ENCODE measurements at places on chromosomes 5 and 9.

DNA sequence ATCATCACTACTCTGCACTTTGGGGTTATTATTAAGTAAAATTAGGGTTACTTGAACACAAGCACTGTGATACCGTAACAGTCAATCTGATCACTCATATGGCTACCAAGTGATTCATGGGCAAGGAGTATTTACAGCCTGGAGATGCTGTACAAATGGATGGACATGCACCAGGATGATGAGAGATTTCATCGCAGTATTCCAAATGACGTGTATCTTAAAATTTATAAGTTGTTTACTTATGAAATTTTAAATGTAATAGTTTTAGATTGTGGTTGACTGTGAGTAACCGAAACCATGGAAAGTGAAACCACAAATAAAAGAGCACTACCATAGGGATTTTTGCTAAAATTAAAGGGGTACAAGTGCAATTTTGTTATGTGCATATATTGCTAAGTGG is 462.2 kb upstream of the PTGER4 start:
- no peak for DNase-seq

DNA sequence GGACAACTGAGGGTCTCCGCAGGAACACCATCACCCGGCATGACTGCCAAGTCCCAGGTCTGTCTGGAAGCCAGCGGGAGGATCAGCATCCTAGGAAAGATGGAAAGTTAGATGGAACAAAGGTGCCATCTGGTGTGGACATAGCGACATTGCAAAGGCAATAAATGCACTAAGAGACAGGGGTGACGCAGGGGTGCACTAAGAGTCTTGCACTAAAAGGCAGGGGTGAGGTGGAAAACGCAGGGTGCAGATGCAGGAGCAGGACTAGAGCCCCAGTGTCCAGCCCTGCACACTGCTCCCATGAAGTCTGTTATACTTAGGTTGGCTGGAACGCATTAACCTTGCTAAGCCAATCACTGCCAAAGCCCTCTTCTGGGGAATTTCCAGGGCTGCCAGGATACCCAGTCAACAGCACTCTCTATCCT is 15.5 kb downstream of the ATOX1 start:
- no peak for DNase-seq

DNA sequence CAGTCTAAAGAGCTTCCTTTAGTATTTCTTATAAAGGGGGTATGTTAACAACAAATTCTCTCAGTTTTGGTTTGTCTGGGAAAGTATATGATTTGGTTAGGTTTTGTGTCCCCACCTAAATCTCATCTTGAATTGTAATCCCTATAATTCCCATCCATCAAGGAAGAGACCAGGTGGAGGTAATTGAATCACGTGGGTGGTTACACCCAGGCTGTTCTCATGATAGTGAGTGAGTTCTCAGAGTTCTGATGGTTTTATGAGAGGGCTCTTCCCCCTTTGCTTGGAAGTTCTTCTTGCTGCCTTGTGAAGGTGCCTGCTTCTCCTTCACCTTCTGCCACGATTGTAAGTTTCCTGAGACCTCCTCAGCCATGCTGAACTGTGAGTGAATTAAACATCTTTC is 109.1 kb downstream of the MACIR start:
- no peak for DNase-seq

GRCh38 chr5:19536387-19536786 is 451.6 kb downstream of the CDH18 start:
- DNase-seq = no peak

DNA sequence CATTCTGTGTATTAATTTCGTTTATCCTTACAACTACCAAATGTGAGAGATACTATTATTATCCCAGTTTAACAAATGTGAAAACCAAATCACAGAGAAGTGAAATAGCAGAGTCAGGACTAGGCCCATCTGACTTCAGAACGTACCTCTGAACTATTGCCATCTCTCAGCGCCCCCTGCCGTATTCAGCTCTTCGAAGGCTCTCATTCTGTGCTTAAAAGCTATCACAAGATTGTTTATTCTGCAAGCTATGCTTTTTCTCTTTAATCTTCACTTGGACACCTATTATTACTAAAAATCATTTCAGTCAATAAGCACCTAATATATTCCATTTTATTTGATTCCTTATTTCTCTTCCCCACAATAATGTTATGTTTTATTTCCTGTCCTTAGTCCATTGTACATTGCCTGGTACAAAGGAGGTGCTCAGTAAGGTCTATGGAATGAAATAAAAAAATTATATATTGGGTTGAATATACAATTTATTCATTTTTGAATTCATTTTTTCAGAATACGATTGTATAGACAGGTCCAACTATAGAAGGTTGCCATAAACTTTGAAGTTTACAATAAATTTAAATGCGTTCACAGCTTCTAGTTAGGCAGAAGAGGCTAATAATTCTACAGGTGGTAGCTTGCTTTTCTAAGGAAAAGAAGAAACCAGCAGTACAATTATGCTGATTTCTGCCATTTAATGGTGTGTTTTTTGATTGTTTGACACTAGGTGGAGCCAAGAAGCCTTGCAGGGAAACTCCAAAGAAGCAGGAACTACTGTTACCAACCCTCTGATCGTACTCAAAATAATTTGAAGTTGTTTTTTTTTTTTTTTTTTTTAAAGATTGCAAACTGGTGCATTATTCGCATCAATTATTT is 202.2 kb upstream of the DMRTA1 start:
- peak; percentile 5 for DNase-seq

- DNase-seq = no peak
Measured at GRCh38 chr5:72353046-72353445, 32.9 kb downstream of the PTCD2 start.

DNA sequence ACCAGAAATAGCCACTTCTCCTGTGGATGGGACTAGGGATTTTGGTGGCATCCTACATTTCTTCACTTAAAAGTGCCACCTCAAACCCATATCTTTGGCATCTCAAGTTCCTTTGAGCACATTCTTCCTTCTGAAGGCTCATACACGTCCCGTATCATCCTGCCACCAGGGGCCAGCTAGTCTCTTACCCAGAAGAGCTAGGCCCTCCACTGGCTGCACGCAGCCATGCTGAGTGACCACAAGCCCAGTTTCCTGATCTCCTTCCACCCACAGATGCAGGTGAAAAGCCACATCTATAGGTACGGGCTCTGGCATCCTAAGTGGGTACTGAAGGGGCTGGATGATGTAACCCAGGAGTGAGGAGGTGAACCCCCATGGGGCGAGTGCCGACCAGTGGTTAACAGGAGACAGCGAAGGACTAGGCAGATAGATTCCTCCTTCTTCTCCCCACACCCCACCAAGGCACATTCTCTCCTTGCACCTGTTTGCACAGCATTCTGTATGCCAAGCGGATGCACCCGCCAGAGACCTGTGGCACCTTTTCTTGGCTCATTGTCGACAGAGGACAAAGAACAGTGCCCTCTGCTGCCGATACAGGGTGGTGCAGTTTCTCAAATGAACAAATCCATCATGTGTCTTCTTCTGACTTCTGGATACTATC is 14.4 kb upstream of the SCGB3A1 start:
- peak; percentile 31 for DNase-seq

DNA sequence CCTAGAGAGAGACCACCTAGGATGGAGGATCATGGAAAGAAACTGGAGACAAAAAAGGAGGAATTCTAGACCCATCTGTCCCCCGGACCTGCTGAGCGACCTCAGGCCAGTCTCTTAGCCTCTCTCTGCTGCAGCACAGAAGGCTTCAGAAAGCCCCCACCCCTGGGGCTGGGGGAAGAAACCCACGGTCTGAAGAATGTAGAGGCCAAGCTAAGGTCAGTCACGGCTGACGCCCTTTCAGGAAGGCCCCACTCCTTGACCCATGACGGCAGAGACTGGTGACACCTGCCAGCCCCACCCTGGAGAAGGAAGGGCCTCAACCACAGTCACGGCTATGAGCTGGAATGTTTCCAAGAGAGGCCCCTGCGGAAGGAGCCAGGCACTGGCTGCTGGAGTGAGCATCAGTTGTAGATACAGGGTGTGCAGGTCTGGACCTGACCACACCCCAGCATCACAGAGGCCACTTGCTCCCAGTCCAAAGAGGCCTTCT is 120.5 kb upstream of the BOD1 start:
- no peak for DNase-seq

- no peak for DNase-seq
Measured at GRCh38 chr9:21762064-21762463, 40.4 kb upstream of the MTAP start.

DNA sequence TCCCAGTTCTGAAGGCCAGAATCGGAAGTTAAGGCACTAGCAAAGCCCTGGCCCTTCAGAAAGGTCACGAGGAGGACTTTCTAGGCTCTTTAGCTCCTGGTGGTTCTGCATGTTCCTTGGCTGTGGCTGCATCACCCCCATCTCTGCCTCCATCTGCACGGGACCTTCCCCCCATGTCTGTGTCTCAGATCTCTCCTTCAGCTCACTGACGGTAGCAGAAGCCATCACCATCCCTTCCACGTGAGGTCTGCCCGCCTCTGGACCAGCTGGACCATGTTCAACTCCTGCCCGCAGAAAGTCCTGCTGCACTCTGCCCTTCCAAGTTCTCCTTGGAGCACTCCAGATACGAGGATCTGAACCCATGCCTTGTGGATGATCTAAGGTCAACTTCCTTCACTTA is 242.9 kb upstream of the IRX1 start:
- DNase-seq = no peak

- DNase-seq = no peak
Measured at GRCh38 chr9:136665111-136665703, 2.5 kb downstream of the EGFL7 start.

DNA sequence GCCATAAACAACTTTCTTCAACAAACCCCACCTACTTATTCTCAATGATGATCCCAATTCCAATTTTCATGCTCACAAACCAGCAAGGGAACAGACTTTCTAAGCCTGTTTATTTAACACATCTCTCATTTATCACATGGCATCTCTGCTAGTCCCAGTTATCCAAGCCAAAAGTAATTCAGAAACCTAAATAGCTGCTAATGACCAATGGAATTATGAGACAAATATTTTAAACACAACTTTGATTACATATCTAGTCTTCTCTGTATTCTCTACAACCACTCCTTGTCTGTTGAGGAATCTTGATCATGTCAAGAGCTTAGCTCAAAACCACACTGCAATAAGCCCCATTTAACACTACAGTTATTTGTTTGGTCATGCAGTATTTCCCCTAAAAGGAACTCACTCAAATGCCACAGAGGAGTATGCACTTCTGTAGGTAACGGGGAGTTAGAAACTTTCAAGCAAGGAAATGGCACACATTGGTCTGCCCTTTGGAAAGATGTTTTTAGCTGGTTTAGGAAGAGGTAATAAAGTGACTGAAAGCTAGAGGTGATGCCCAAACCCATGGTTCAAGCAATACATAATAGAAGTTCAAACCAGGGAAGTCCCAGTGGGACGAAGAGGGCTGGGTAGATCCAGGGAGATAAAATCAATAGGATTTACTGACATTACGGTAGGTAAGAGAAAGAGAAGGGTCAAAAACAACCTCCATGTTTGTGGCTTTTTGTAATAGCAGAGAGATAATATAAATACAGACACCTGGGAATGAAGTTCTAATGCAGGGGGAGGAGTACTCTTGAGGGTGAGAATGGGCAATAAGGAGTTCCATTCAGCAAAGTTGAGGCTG is 42.1 kb upstream of the HTR4 start:
- DNase-seq = no peak

DNA sequence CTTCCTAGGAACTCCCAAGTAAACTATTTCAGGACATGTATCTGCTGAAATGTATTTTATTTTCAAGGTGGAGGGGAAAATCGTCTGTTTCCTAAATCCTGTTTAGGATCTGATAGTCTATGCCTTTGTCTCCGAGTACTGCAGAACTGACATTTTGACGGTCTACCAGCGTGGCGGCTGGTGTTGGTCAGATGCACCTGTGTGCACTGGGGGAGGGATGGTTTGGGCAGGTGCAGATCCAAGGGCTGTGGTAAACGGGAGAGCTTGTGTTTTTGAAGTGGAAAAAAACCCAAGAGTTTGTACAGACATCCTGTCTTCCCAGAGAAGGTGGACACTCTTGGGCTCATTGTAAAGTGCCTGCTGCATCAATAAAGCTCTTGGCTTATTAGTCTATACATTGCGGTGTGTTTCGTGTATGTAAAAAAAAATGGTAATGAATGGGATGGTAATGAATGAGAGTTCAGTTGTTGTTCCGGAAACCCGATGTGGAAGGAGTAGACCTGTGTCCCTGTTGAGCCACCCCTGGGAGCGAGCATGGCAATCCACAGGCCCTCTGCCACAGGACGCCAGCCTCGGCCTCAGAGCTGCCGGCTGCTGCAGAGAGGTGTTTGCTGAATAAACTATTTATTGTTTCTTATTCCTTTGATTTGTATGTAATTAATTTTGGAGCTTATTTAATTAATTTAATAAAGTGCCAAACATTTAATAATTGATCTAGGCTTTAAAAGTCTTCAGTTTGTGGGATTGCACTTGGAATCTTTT is 15.3 kb downstream of the ARPC5L start:
- no peak for DNase-seq
